ENCODE measurements at places on chromosomes 11 and 22.

DNA sequence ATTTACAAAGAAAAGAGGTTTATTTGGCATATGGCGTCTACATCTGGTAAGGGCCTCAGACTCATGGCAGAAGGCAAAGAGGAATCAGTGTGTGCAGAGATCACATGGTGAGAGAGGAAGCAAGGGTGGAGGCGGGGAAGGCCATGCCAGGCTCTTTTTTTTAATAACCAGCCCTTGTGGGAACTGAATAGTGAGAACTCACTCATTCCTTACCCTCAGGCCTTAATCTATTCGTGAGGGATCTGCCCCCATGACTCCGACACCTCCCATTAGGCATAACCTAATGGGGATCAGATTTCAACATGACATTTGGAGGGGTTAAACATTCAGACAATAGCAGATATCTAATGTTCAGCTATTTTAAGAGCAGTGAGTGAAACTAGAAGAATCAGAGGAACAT, 55.7 kb downstream of the ATM start:
- peak; percentile 96 for DNase-seq

DNA sequence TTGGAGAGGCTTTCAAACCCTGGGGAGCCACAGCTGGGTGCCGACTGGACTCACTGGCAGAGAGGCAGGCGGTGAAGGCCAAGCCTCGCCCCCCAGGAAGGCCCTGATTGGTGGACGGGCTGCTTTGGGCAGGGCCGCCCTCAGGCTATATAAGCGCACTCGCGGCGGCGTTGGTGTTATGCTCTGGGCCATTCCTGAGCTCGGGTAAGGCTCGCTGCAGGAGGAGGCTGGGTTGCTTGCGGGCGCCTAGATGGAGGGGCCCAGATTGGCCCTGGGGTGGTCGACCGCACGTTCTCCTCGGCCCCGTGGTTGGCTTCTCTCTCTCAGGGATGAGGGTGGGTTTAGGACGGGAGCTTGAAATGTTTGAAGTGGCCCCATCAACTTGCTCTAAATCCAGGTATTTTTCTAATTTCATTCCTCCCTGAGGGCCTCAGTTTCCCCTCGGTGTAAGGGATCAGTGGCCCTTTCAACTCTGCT, at the start of gene SPDYC:
TSS of gene SPDYC (plus strand) at position 176 of the 477 bp plus-strand sequence. CDS start 1,125 bp downstream, outside the sequence.
- no peak for DNase-seq

DNA sequence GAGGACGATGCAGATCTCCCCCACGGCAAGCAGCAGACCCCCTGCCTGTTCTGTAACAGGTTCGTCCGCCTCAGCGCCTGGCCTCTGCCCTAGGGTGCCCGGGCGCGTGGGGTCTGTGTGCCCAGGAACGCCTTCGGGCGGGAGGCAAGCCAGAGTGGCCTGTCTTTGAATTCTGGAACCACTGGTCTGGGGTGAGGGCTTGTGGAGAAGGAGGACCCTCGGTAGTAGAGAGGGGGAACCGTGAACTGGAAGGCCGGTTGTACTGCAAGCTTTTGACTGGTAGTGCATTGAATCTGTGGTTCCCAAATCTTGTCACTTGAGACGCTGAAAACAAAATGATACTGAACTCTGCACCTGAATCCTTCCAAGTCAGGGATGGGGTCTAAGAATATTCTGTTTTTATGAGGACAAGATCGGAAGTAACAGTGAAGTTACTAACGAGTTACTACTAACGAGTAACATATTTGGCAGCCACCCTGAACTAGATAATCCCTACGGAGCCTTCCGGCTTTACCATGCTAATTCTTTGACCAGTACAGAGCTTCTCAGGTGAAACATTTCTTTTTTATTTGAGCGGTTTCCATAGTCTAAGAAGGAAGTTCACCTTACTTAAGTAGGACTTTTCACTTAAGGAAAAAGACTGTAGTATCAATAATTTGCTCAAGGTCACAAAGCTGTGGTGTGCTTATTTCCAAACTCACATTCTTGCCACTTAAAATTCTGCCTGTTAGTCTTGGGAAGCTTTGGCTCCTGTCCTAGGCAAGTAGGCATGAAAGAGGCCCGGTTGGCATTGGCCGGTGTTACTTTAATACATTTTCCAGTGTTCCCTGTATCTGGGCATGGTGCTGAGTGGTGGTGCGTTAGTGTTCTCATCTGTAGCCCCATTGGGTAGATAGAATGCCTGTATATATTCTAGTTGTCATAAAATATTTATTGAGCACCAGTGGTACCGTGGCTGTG, 860 bp downstream of the PRMT3 start:
- no peak for DNase-seq

GRCh38 chr11:33735271-33736147, 714 bp downstream of the CD59 start:
- peak; percentile 65 for DNase-seq

DNA sequence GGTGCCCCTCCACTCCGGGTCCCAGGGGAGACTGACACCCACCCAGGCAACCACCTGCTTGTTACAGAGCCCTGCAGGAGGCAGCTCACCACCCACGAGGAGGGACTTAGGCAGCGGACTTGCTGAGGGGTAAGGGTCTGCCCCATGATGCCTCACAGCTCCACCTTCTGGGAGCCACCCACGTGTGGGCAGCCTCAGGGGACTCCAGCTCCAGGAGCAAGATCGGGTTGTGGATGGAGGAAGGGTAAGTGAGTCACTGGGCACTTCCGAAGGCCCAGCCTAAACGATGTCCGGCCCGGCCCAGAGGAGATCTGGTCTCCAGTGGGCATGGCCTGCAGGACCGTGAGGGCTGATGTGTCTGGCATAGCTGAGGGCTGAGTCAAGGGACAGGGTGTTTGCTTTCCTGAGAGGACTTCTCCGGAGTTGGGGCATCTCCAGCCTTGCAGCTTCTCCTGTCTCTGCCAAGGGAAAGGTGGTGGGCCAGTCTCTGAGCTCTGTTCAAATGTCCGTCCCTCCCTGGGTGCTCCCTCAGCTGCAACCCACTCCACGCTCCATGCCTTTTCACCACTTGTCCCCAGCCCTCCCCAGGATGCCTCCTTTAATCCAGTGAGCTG, 32.3 kb upstream of the P2RY2 start:
- DNase-seq, result no peak

DNA sequence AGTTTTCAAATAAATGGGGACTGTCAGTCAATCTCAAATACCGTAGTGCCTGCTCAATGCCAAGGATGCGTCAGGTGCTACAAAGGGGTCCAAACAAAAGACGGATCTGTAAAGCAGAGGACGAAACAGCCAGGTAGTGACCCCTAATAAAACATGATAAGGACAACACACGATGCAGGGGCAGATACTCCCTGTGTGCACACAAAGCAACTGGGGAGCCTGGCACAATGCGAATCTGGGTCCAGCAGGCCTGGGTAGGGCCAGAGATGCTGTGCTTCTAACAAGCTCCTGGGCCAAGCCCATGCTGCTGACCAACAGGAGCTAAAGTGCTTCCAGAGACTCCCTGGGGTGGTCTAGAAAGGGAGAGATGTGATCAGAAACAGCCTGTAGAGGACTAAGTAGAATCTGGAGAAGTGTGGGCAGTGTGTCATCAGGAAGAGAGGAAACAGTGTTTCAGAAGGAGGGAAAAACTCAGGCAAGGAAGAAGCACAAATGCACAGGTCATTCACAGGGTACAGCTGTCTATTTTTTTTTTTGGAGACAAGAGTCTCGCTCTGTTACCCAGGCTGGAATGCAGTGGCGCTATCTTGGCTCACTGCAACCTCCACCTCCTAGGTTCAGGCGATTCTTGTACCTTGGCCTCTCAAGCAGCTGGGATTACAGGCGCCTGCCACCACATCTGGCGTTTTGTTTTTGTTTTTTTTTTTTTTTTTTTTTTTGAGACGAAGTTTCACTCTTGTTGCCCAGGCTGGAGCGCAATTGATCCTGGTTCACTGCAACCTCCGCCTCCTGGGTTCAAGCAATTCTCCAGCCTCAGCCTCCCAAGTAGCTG, 74.5 kb downstream of the MICAL3 start:
- no peak for DNase-seq
